HuH-7.5 (cell line): ENCODE measurements at places on chromosomes 7 and 10.

DNA sequence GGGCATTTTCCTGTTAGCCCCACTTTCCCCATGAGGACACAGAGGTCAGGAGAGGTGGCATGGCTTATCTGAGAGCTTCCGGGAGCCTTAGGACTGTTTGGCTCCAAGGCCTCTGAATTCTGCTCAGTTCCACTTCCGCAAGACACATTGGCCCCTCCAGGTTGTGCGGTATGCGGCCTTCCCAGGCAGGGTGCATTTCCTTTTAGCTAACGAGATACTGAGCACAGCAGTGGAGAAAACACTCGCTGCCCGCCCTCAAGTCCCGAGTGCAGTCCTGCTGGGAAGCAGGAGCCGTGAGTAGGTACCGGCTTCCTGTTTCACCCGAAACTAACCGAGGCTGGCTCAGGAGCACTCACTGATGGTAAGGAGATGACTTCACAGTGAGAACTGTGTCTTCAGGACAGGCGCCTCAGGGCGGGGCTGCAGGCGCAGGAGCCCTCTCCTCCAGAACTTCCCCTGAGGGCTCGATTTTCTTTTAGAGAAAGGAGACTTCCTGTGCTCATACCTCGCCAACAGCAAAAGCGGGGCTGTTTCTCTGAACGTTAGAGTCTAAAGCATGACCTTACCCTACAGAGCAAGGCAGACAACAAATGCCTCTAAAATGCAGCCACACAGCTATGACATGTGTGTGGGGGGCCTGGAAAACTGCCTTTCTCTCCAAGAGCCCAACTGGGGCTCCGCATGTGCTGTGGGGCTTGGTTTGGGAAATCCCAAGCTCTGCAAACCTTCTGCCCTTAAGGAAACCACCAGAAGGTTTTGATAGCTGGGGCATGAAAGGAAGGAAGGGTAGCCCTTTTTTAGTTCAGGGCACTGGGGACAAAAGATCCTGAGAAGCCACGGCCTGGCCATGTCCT, 25.9 kb downstream of the RGS10 start:
- DNase-seq: no peak

DNA sequence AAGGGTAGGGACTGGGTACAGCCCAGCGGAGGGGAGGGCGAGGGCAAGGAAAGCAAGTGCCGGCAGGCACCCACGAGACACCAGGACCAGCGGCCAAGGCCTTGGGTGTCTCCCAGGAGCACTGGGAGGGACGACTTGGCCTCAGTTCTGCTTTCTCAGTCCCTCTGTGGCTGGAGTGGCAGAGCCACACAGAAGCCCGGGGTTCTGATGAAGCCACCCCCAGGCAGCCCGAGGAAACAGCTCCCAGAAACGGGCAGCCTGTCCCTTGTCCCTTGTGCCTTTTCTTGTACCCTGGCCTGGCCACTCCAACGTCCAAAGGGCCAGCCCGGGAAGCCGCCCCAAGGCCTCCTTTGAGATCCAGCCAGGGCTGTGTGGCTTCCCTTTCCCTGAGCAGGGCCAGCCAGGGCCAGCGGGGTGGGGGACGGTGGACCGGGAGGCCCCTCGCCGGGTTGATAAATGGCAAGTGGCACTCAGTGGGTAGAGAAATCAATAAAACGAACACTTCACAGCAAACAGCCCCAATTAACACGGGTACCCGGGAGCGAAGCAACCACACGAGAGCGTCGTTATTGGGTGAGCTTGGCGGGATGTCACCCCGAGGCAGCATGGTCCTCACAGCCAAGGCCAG, 69.8 kb upstream of the GNA12 start:
- no peak for DNase-seq

GRCh38 chr10:104201636-104202035, 30.5 kb downstream of the CFAP43 start:
- DNase-seq: no peak

DNA sequence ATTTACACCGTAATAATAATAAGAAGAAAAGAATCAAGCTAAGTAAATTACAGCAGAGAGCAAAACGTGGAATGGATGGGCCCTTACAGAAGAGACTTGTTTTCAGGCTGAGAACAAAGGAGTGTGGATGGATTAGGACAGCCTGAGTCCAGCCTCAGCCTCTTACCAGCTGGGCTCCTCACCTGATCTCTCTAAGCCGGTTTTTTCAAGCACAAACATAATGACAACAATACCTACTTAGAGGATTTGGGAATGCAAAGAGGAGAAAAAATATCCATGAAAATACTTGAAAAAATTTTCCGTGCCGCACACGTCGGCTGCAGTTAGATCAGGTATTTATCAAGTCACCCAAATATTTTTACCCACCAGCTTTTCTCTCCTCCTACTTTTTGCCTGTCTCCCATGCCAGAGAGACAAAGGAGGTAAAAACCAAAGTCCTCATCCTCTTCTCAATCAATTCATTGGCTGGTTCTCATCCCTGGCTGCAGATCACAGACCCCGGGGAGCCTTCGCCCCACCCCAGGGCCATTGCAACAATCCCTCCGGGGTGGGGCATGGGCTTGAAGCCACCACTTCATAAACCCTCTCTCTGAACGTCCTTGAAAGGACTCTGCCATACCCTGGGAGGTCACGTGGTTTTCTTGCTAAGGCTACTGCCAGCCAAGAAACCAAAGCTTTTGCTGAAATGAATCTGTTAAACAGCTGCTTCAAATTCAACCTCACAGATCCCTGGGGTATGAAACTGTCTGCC, 29.7 kb upstream of the GTF2I start:
- DNase-seq: no peak

DNA sequence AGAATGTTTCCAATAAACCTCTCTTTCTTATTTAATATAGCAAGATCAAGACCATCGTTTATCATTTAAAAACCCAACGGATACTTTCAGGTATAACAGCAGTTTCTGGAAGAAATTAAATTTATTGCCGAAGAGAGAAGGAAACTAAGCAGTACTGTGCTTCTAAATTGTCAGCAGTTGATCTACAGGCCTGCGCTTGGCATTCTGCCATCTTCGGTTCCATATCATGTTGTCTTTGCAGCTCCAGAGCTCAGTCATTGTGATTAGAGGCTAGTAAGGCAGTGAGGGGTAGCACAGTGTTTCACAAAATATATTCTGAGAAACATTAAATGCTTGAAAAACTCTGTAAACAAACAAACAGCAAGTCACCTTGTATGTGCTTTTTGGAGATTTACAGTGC, 301.3 kb downstream of the REEP3 start:
- no peak for DNase-seq

- no peak for DNase-seq
Observed at GRCh38 chr10:98365406-98366061, 49.4 kb downstream of the PYROXD2 start.

DNA sequence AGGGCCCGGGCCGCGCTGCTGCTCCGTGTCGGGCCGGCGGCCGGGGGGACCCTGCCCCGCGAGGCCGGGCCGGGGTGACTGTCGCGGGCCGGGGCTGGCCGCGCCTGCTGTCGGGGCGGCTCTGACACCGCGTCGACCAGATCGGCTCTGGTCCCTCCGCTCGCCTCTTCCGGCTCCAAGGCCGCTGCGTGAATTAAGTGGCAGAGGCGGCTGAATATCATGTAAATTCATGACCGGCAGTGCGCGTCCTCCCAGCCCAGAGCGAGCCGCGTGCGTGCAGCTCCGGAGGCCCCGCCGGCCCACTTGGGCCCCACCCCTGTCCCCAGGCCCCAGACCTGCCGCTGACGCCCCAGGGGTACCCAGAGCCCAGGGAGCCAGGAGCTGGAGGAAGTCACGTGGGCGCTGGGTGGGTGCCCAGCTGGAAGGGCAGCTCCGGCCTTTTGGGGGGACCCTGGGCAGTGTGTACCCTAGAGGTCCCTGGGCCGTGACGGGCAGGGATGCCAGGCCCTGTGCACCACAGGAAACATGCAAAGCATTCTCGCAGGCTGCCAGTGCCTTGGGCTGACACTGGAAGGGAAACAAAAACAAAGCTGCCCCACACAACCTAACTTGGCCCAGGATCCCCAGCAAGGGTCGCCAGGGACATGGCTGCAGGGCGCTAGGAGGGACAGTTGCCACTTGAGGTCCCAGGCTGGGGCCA, 584.0 kb upstream of the MKI67 start:
- no peak for DNase-seq

DNA sequence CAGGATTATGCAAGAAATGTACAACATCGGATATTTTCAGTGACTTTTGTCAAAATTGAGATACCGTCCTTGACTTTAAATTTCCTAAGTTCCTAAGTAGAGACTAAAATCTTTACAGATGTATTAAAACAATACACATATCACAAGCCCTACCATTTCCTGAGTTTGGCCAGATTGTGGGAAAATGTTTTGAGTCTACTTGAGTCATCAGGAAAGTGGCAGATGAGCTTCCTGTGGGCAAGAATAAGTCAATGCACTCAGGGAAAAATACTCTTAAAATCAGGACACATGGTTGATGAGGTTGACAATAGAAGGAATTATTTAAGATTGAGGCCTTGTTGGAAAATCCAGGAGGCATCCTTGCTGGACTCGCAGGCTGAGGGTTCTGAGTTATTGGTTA, 162.5 kb downstream of the SNX10 start:
- DNase-seq: no peak

GRCh38 chr7:101232141-101232850, 5.3 kb downstream of the CLDN15 start:
- DNase-seq: no peak

- no peak for DNase-seq
Observed at GRCh38 chr7:135644154-135644553, 18.2 kb upstream of the STMP1 start.
